Upper lobe of left lung (tissue), 6 donors: ENCODE measurements at places on chromosomes 3 and 15. TPM values are rescaled to one million over a fixed set of nuclear protein-coding genes. Genes with fewer than 3 reads are reported as not detected.

Gene SQOR
- total RNA-seq = 108 TPM

Gene OIP5
- not detected for total RNA-seq

Gene ARL8B
- 91.4 TPM for total RNA-seq

Gene KNG1
- total RNA-seq = 0.51 TPM

Gene GOLGA8R
- total RNA-seq = 5.9 TPM

Gene CNTN6
- 11.3 TPM for total RNA-seq

Gene CLDN16
- total RNA-seq = 0.30 TPM

Gene MORC1
- total RNA-seq = not detected

Gene GOLGA8J
- not detected for total RNA-seq

Gene SLC27A2
- total RNA-seq = 3.5 TPM

Gene NT5DC2
- 27.7 TPM for total RNA-seq

Gene PPP1R14D
- 0.34 TPM for total RNA-seq

Gene CADPS
- not detected for total RNA-seq

Gene NOX5
- total RNA-seq = 0.20 TPM

Gene CCDC33
- total RNA-seq = 4.2 TPM

Gene CASR
- total RNA-seq = not detected

Gene ZNF860
- 1.0 TPM for total RNA-seq

Gene GATM
- 8.0 TPM for total RNA-seq

Gene DUOXA2
- total RNA-seq = not detected

Gene KNL1
- total RNA-seq = 0.98 TPM

Gene PDZRN3
- 21.2 TPM for total RNA-seq

Gene IMPG2
- total RNA-seq = 0.24 TPM

Gene AADACL2
- total RNA-seq = not detected

Gene IL5RA
- 4.0 TPM for total RNA-seq

Gene FYTTD1
- total RNA-seq = 43.0 TPM

Gene PCSK6
- 3.7 TPM for total RNA-seq

Gene NR2E3
- total RNA-seq = 0.43 TPM

Gene CHST14
- total RNA-seq = 11.1 TPM

Gene CHDH
- total RNA-seq = 15.5 TPM

Gene WWTR1
- 77.5 TPM for total RNA-seq

Gene EPHA6
- not detected for total RNA-seq

Gene PTPN23
- 37.4 TPM for total RNA-seq

Gene TRIM71
- 6.0 TPM for total RNA-seq

Gene CAPN3
- 24.0 TPM for total RNA-seq

Gene UACA
- total RNA-seq = 37.4 TPM

Gene CFAP91
- 5.5 TPM for total RNA-seq

Gene JAGN1
- 4.2 TPM for total RNA-seq

Gene MAP6D1
- total RNA-seq = 2.4 TPM

Gene LRTM1
- total RNA-seq = not detected

Gene SMCO1
- total RNA-seq = not detected

Gene MANF
- 41.0 TPM for total RNA-seq

Gene AADAC
- total RNA-seq = 4.5 TPM

Gene EPHB1
- 2.4 TPM for total RNA-seq

Gene SI
- total RNA-seq = not detected

Gene RTP3
- total RNA-seq = not detected

Gene CCK
- total RNA-seq = 3.3 TPM

Gene KLHL6
- 15.2 TPM for total RNA-seq

Gene C3orf49
- not detected for total RNA-seq

Gene MST1
- total RNA-seq = 29.7 TPM

Gene CTXN2
- total RNA-seq = not detected

Gene STRIT1
- total RNA-seq = not detected
